Activated naive CD4-positive, alpha-beta T cell treated with anti-CD3 and anti-CD28 coated beads for 36 hours (primary cell): ENCODE measurements at places on chromosomes 1 and 21. TPM values are rescaled to one million over a fixed set of nuclear protein-coding genes. Genes with fewer than 3 reads are reported as not detected.

ILDR2 gene
- 9.1 TPM for total RNA-seq

SPRR2A gene
- not detected for total RNA-seq

SH2D1B gene
- total RNA-seq = not detected

PLCH2 gene
- 2.1 TPM for total RNA-seq

CSF3R gene
- 0.25 TPM for total RNA-seq

LY9 gene
- total RNA-seq = 19.6 TPM

DNA sequence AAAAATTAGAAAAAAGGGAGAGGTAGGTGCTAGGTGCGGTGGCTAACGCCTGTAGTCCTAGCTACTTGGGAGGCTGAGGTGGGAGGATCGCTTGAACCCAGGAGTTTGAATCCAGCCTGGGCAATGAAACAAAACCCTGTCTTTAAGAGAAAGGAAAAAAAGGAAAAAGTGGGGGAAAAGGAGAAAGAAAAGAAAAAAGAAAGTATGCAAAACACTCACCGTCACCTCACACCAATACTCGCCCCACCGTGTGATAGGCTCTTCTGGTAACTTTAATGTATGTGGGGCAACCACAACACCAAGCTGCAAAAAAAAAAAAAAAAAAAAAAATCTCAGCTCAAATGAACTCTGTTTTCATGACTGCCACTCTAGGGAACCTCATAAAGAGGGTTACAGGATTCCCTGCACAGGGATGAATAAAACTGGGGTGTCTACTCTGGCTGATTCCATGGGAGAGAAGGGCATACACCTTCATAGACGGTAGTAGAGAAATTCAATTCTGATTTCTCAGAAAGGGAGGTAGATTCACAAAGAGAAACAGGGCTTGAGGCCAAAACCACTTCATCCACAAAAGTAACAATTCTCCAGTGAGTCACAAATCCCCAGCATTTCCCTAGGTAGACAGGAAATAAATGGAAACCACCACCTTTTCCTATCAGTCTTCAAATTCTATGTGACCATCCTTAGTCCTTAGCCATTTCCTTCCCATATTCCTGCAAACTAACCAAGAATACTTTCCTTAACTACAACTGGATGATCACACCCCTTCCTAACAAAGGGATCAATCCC lies 2.5 kb downstream of the MRPL9 start:
- peak overlapping the region; percentile 24 for H3K4me3 ChIP-seq
- peaks cover 20% of the 10 kb centered on the region for H3K36me3 ChIP-seq
- DNase-seq = no peak
- peak overlapping the region; percentile 61 for H3K27ac ChIP-seq
- peaks cover 28% of the 10 kb centered on the region for H3K4me1 ChIP-seq

DNA sequence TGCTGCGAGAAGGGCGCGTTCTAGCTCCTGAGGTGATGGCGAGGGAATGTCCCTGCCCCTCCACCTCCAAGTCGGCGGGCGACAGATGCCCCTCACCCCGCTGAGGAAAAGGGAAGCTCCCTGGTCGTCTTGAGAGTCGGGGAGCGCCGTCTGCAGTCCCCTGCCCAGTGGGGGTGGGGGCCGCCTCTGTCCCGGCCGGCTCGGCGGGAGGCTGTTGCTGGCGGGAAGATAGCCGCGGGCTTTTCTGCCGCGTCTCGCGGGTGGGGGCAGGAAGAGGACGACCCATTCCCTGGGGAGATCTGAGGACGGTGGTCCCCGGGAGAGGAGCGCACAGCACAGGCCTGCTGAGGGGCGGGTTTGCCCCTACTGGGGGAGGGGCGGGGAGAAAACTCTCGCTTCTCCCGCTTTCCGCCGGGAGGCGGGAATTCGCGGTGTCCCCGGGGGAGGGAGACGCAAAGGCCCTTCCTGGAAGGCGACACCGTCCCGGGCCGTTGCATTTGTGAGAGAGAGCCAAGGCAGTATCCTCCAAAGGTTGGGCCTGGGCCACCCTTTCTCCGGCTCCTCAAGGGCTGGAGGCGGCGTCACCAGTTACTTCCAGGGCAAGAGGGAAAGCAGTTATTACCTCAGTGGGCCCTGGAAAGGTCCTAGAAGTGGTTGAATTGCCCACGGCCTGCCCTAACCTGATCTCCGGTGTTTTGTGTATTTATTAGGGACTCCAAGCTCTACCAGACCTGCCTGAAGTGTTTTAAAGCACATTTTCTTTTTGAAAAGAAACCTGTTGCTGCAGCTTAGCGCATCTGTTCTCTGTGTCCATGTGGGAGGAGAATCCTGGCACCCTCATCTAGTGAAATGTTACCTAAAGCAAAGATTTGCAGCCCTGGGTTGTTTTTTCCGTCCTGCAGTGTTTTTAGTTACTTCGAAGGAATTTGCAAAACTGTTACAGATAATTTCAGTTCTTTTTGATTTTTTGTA lies 648 bp downstream of the S100PBP start:
- DNase-seq = peak; percentile 48
- H3K4me1 ChIP-seq = peaks cover 45% of the 10 kb centered on the region
- peak overlapping the region; percentile 94 for H3K27ac ChIP-seq
- H3K36me3 ChIP-seq = peaks cover 36% of the 10 kb centered on the region

- H3K4me3 ChIP-seq = no peak overlapping the region
- H3K4me1 ChIP-seq = peaks cover 4% of the 10 kb centered on the region
- peaks cover 6% of the 10 kb centered on the region for H3K27me3 ChIP-seq
- H3K27ac ChIP-seq = no peak overlapping the region
Observed at GRCh38 chr1:21590126-21590880, 78.9 kb downstream of the RAP1GAP start.

GRCh38 chr1:232357416-232357815 lies 272.5 kb downstream of the SIPA1L2 start:
- H3K36me3 ChIP-seq = no peaks in the 10 kb centered on the region
- no peak overlapping the region for H3K27ac ChIP-seq
- no peaks in the 10 kb centered on the region for H3K4me1 ChIP-seq
- no peak for DNase-seq
- peaks cover 2% of the 10 kb centered on the region for H3K27me3 ChIP-seq

DNA sequence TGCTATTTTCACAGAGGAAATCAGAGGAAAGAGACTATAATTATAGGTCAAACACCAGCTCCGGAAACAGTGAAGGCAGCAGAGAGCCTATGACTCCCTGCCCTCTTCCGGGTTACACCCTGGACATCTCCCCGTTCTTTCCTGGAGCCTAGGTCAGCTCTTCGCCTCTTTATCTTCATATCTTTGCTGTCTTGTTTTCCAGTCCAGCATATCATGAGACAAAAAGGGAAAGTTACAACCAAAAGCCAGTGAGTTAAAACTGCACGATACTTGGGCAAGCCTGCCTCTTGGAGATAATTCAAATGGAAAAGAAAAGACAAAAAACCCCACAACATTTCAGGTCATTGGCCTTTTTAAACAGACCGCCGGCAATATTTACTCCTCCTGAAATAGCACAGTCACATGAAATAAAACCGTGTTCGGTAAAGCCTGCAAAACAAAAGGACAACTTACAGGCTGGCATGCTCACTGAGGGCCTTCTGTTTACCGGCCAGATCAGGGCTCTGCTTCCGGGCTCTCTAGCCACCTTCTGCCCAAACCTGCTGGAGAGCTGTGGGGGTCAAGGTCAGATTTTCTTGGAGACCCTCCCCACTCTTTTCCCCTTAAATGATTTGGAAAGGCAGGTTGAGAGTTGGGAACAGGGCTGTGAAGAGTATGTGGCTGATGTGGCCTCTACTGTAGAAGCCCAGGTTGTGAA lies 42.8 kb upstream of the PPP2R5A start:
- peaks cover 7% of the 10 kb centered on the region for H3K27me3 ChIP-seq
- H3K4me3 ChIP-seq = no peak overlapping the region
- no peaks in the 10 kb centered on the region for H3K36me3 ChIP-seq
- H3K4me1 ChIP-seq = peaks cover 4% of the 10 kb centered on the region
- no peak for DNase-seq
- H3K27ac ChIP-seq = no peak overlapping the region

GRCh38 chr1:168742994-168743650 lies 14.1 kb upstream of the DPT start:
- H3K4me1 ChIP-seq = no peaks in the 10 kb centered on the region
- no peak for DNase-seq
- H3K27ac ChIP-seq = no peak overlapping the region
- no peaks in the 10 kb centered on the region for H3K27me3 ChIP-seq
- no peaks in the 10 kb centered on the region for H3K36me3 ChIP-seq

GRCh38 chr1:71561729-71562128 lies 480.9 kb upstream of the ZRANB2 start:
- no peaks in the 10 kb centered on the region for H3K36me3 ChIP-seq
- no peak overlapping the region for H3K27ac ChIP-seq
- no peaks in the 10 kb centered on the region for H3K27me3 ChIP-seq
- no peak overlapping the region for H3K4me3 ChIP-seq
- H3K4me1 ChIP-seq = no peaks in the 10 kb centered on the region
- DNase-seq = no peak

DNA sequence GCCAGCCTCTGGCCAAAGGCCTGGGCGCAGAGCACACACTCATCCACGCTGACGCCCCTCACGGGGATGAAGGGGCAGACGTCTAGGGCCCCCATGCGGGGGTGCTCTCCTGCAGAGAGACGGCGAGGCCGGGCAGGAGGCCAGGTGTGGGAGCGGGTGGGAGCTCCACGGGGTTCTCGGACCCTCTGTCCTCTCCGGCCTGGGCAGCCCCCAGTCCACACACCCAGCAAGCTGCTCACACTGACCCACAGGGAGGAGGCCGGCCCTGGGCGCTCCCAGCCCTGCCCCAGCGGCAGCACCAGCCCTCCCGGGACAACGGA lies 2.5 kb downstream of the FTCD start:
- DNase-seq = no peak
- no peak overlapping the region for H3K4me3 ChIP-seq
- peaks cover 2% of the 10 kb centered on the region for H3K4me1 ChIP-seq
- no peaks in the 10 kb centered on the region for H3K27me3 ChIP-seq
- no peak overlapping the region for H3K27ac ChIP-seq

- H3K4me3 ChIP-seq = no peak overlapping the region
- DNase-seq = no peak
- no peaks in the 10 kb centered on the region for H3K4me1 ChIP-seq
- peaks cover 9% of the 10 kb centered on the region for H3K27me3 ChIP-seq
- no peak overlapping the region for H3K27ac ChIP-seq
Observed at GRCh38 chr1:94666797-94667196, 125.2 kb upstream of the F3 start.

GRCh38 chr1:115114308-115114707 lies 25.0 kb upstream of the TSPAN2 start:
- DNase-seq = no peak
- H3K4me1 ChIP-seq = peaks cover 2% of the 10 kb centered on the region
- H3K27me3 ChIP-seq = no peaks in the 10 kb centered on the region
- no peak overlapping the region for H3K27ac ChIP-seq
- H3K36me3 ChIP-seq = no peaks in the 10 kb centered on the region
- no peak overlapping the region for H3K4me3 ChIP-seq

GRCh38 chr1:36650200-36651065 lies 167.7 kb upstream of the CSF3R start:
- H3K4me1 ChIP-seq = no peaks in the 10 kb centered on the region
- no peaks in the 10 kb centered on the region for H3K36me3 ChIP-seq
- DNase-seq = peak; percentile 86
- peaks cover 14% of the 10 kb centered on the region for H3K27me3 ChIP-seq
- no peak overlapping the region for H3K4me3 ChIP-seq

GRCh38 chr1:71780681-71781080 lies 501.7 kb downstream of the NEGR1 start:
- no peaks in the 10 kb centered on the region for H3K36me3 ChIP-seq
- H3K27me3 ChIP-seq = no peaks in the 10 kb centered on the region
- no peaks in the 10 kb centered on the region for H3K4me1 ChIP-seq
- no peak overlapping the region for H3K4me3 ChIP-seq
- no peak overlapping the region for H3K27ac ChIP-seq

GRCh38 chr1:72369069-72369757 lies 86.9 kb upstream of the NEGR1 start:
- DNase-seq = no peak
- H3K36me3 ChIP-seq = peaks cover 1% of the 10 kb centered on the region
- no peak overlapping the region for H3K27ac ChIP-seq
- H3K27me3 ChIP-seq = no peaks in the 10 kb centered on the region
- no peak overlapping the region for H3K4me3 ChIP-seq

GRCh38 chr1:18211764-18212163 lies 104.2 kb downstream of the IGSF21 start:
- H3K4me3 ChIP-seq = no peak overlapping the region
- H3K36me3 ChIP-seq = no peaks in the 10 kb centered on the region
- peaks cover 8% of the 10 kb centered on the region for H3K27me3 ChIP-seq
- H3K27ac ChIP-seq = no peak overlapping the region
- no peaks in the 10 kb centered on the region for H3K4me1 ChIP-seq

DNA sequence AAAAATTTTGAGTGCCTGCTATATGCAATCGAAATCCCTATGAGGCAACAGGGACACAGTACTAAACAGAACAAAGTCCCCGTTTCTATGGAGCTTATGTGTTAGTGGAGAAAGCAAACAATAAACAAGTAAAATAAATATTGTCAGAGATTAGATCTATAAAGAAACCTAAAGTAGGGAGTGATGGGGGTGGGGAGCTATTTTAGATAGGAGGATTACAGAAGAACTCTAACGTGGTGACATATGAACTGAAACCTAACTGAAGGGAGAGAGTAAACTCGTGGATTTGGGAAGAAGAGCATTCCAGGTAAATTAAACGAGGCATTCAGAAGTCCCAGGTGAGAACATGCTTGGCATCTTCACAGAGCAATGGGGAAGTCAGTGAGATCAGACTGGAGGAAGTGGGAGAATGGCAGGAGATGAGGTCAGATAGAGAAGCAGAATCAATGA lies 154.5 kb downstream of the DENND1B start:
- H3K27me3 ChIP-seq = no peaks in the 10 kb centered on the region
- H3K27ac ChIP-seq = no peak overlapping the region
- H3K36me3 ChIP-seq = peaks cover 3% of the 10 kb centered on the region
- no peak overlapping the region for H3K4me3 ChIP-seq

DNA sequence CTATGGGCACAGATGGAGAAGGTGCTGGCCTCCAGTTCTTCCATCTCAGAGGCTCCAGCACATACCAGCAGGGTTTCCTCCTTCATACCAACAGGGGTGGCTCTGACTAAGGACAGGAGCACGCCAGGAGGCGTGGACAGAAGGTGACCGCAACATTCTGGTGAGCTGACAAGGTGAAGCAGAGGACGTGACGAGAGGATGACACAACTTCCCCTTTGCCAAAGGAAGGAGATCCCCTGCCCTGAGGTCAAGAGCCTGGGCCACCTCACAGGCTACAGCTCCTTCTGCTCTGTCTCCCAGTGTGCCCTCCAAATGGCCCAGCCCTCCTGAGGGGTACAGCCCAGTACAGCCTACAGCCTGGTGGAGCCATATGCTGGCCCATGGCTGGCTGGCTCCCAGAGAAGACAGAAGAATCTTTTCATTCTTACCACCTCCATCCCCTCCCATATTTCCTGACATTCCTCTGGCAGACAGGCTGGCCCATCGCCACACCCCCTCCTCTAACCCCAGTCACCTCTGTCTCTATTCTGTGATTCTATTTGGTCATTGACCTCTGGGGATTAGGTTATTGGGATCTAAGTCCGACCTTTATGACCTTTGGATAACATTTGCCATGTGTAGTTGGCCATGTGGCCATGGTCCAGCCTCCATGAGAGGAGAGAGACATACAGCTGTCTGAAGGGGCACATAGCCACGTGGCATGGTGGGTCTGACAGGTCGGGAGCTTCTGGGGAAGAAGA lies 5.1 kb upstream of the LAMB3 start:
- no peak overlapping the region for H3K4me3 ChIP-seq
- H3K36me3 ChIP-seq = peaks cover 3% of the 10 kb centered on the region
- DNase-seq = no peak
- no peaks in the 10 kb centered on the region for H3K27me3 ChIP-seq

GRCh38 chr1:160623862-160624261 lies 23.0 kb downstream of the SLAMF1 start:
- H3K4me3 ChIP-seq = no peak overlapping the region
- H3K27ac ChIP-seq = peak overlapping the region; percentile 96
- peaks cover 84% of the 10 kb centered on the region for H3K36me3 ChIP-seq

- H3K27me3 ChIP-seq = no peaks in the 10 kb centered on the region
- H3K4me3 ChIP-seq = no peak overlapping the region
- DNase-seq = no peak
- H3K36me3 ChIP-seq = no peaks in the 10 kb centered on the region
Observed at GRCh38 chr1:198939956-198940355, 301.1 kb downstream of the PTPRC start.
